ENCODE measurements at places on chromosomes 2 and 18. TPM values are rescaled to one million over a fixed set of nuclear protein-coding genes. Genes with fewer than 3 reads are reported as not detected.

GRCh38 chr2:97910403-97911205 lies 85.1 kb downstream of the TMEM131 start:
- H3K4me1 ChIP-seq = peaks cover 16% of the 10 kb centered on the region
- H3K36me3 ChIP-seq = peaks cover 30% of the 10 kb centered on the region
- H3K27ac ChIP-seq = no peak overlapping the region

GRCh38 chr2:121470917-121471316 lies 59.8 kb upstream of the RNU4ATAC start:
- H3K27me3 ChIP-seq = no peaks in the 10 kb centered on the region
- H3K27ac ChIP-seq = no peak overlapping the region
- H3K4me3 ChIP-seq = no peak overlapping the region
- no peak for DNase-seq
- peaks cover 47% of the 10 kb centered on the region for H3K36me3 ChIP-seq

- no peaks in the 10 kb centered on the region for H3K27me3 ChIP-seq
- no peak overlapping the region for H3K27ac ChIP-seq
- H3K36me3 ChIP-seq = no peaks in the 10 kb centered on the region
- H3K4me1 ChIP-seq = peaks cover 12% of the 10 kb centered on the region
- no peak for DNase-seq
Measured at GRCh38 chr2:67880291-67880761, 182.5 kb downstream of the C1D start.

ATF2 gene
- 70.3 TPM for total RNA-seq

DPP10 gene
- 73.0 TPM for total RNA-seq

DNA sequence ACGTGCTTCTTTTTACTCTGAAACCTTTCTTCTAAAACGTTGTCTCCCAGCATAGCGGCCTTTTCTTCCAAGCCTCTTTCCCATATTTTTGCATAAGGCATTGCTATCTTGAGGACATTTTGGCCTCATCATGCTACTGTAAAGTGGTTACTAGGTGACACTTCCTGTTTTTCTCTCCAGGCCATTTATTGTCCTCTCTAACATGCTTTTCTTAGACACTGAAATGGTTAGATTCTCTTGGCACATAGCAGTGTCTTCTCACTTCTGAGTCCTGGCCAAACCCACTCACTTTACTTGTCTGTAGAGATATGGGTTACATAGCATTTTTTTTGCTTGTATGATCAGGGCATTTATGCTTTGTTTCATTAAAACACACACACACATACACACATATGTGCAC lies 50.1 kb upstream of the KCNH7 start:
- no peak overlapping the region for H3K27ac ChIP-seq
- peaks cover 3% of the 10 kb centered on the region for H3K27me3 ChIP-seq
- H3K4me1 ChIP-seq = no peaks in the 10 kb centered on the region
- no peaks in the 10 kb centered on the region for H3K36me3 ChIP-seq

DNA sequence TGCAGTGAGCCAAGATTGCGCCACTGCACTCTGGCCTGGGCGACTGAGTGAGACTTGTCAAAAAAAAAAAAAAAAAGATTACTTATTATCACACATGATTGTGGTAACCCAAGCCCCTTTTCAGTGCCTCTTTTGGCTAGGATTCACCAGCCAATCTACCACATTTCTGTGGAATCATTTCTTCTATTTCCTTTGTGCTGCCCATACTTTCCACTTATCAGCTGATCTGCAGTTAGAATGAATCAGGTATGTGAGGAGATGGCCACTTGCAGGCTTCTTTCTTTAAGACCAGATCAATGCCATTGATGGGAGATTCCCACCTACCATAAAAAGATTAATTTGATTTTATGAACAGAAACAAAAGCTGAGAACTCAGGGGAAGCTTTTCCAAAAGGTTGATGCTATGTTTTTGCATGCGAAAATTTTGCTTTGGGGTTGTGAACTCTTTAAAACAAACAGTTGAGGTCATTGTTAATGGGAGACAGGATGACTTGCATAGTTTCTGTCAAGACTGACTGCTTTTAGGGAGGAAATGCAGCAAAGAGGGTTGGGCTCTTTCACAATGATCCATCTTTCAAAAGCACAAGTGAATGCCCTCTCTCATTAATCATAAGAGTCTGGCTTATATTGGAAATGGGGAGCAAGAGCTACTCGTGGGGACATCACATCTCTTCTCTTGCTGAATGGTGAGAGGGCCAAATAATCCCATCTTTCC lies 66.9 kb upstream of the CYP26B1 start:
- H3K36me3 ChIP-seq = peaks cover 9% of the 10 kb centered on the region
- no peak for DNase-seq
- H3K27me3 ChIP-seq = no peaks in the 10 kb centered on the region

DNAJC27 gene
- total RNA-seq = 10.6 TPM

DTNB gene
- 30.1 TPM for total RNA-seq

CREG2 gene
- 0.42 TPM for total RNA-seq

GRCh38 chr18:35430721-35431373 lies 53.7 kb upstream of the ZNF396 start:
- no peak overlapping the region for H3K4me3 ChIP-seq
- peaks cover 4% of the 10 kb centered on the region for H3K36me3 ChIP-seq
- no peak for DNase-seq
- no peak overlapping the region for H3K27ac ChIP-seq

- no peak overlapping the region for H3K27ac ChIP-seq
- no peak overlapping the region for H3K4me3 ChIP-seq
- peaks cover 23% of the 10 kb centered on the region for H3K4me1 ChIP-seq
- H3K36me3 ChIP-seq = peaks cover 4% of the 10 kb centered on the region
- H3K27me3 ChIP-seq = no peaks in the 10 kb centered on the region
- DNase-seq = no peak
Measured at GRCh38 chr2:240590681-240591111, 4.2 kb downstream of the CAPN10 start.

GRCh38 chr2:588074-588645 lies 89.0 kb downstream of the TMEM18 start:
- H3K36me3 ChIP-seq = no peaks in the 10 kb centered on the region
- H3K27ac ChIP-seq = no peak overlapping the region
- H3K4me3 ChIP-seq = no peak overlapping the region
- peaks cover 7% of the 10 kb centered on the region for H3K27me3 ChIP-seq
